Fibroblast of the aortic adventitia (primary cell): ENCODE measurements at places on chromosomes 6 and 20. TPM values are rescaled to one million over a fixed set of nuclear protein-coding genes. Genes with fewer than 3 reads are reported as not detected.

Gene ZSCAN31
- total RNA-seq = 13.9 and 31.2 TPM in 2 replicates

Gene TRIM40
- total RNA-seq = not detected in 2 replicates

Gene LST1
- total RNA-seq = not detected in 2 replicates

Gene PAX1
- not detected in 2 replicates for total RNA-seq

Gene ZMYND8
- 14.2 and 24.0 TPM in 2 replicates for total RNA-seq

Gene C20orf144
- total RNA-seq = 0.16 and 0.18 TPM in 2 replicates

Gene BTBD9
- 21.4 and 27.6 TPM in 2 replicates for total RNA-seq

Gene HSPA1L
- 1.4 and 2.4 TPM in 2 replicates for total RNA-seq

Gene C20orf204
- 1.6 and 2.1 TPM in 2 replicates for total RNA-seq

Gene RFX6
- total RNA-seq = not detected in 2 replicates

Gene XKR7
- total RNA-seq = not detected in 2 replicates

Gene BNIP5
- total RNA-seq = not detected in 2 replicates

Gene SLC22A2
- not detected in 2 replicates for total RNA-seq

Gene PTCHD4
- total RNA-seq = 5.2 and 9.8 TPM in 2 replicates

Gene AIF1
- total RNA-seq = not detected in 2 replicates

Gene SRMS
- total RNA-seq = not detected in 2 replicates

Gene CRISP3
- total RNA-seq = not detected in 2 replicates

Gene NFS1
- 5.3 and 19.9 TPM in 2 replicates for total RNA-seq

Gene COL19A1
- total RNA-seq = under 0.01 and 0.09 TPM in 2 replicates

Gene PLCG1
- 38.0 and 56.4 TPM in 2 replicates for total RNA-seq

Gene CST7
- not detected in 2 replicates for total RNA-seq

Gene SPATS1
- total RNA-seq = not detected in 2 replicates

Gene CALHM6
- 0.18 and 1.6 TPM in 2 replicates for total RNA-seq

Gene TRIM27
- total RNA-seq = 32.7 and 49.7 TPM in 2 replicates

Gene TRDN
- under 0.01 TPM in 1 of 2 replicates, not detected in the other for total RNA-seq

Gene TBPL1
- 10.9 and 30.2 TPM in 2 replicates for total RNA-seq

Gene CHRNA4
- total RNA-seq = not detected in 2 replicates

Gene THEMIS
- under 0.01 TPM in 1 of 2 replicates, not detected in the other for total RNA-seq

Gene HRH3
- total RNA-seq = not detected in 2 replicates

Gene MOCS1
- 3.9 and 8.4 TPM in 2 replicates for total RNA-seq

Gene SLC22A7
- not detected in 2 replicates for total RNA-seq

Gene MEP1A
- not detected in 2 replicates for total RNA-seq

Gene SNRPB
- 47.6 and 86.5 TPM in 2 replicates for total RNA-seq
